ENCODE measurements at places on chromosomes 4 and X.

DNA sequence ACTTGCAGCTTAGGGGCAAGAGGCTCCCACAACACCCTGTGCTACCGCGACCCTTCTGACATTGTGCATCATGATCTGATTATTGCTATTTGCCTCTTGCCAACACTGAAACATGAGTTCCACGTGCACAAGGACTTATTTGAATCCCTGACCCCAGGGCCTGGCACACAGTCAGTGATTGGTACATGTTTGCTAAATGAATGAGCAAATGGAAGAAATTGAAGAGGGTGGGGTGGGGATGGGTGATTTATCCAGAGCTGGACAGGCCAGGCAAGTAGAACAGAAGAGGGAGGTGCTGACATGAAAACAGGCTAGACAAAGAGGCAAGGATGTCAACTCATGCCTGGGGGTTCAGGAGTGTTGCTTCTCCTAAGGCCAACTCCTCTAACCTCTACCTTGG lies 24.9 kb upstream of the RPL39 start:
- H3K27me3 ChIP-seq, result no peaks in the 10 kb centered on the region
- no peaks in the 10 kb centered on the region for H3K36me3 ChIP-seq
- no peak overlapping the region for H3K27ac ChIP-seq
- H3K4me3 ChIP-seq, result no peak overlapping the region
- DNase-seq, result no peak

DNA sequence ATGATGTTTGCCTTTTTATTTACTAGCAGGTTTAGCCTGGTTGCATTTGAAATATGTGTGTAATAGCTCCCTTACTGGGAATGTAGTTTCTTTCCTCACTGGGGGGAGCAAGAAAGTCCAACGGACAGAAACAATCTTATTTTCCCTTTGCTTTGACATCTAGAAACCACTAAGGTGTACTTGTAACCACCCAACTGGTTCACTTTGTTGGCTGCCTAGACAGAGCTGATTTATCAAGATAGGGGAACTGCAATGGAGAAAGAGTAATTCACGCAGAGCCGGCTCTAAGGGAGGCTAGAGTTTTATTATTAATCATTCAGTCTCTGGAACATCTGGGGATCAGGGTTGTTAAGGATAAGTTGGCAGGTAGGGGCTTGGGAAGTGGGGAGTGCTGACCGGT lies 30.3 kb downstream of the XG start:
- H3K27me3 ChIP-seq, result peaks cover 6% of the 10 kb centered on the region
- no peak for DNase-seq
- H3K4me3 ChIP-seq, result no peak overlapping the region
- H3K27ac ChIP-seq, result no peak overlapping the region
- H3K36me3 ChIP-seq, result no peaks in the 10 kb centered on the region

GRCh38 chr4:113290666-113291065 lies 241.2 kb downstream of the ANK2 start:
- DNase-seq, result no peak
- no peaks in the 10 kb centered on the region for H3K4me1 ChIP-seq
- peaks cover 10% of the 10 kb centered on the region for H3K27me3 ChIP-seq
- H3K27ac ChIP-seq, result no peak overlapping the region
- no peak overlapping the region for H3K4me3 ChIP-seq

DNA sequence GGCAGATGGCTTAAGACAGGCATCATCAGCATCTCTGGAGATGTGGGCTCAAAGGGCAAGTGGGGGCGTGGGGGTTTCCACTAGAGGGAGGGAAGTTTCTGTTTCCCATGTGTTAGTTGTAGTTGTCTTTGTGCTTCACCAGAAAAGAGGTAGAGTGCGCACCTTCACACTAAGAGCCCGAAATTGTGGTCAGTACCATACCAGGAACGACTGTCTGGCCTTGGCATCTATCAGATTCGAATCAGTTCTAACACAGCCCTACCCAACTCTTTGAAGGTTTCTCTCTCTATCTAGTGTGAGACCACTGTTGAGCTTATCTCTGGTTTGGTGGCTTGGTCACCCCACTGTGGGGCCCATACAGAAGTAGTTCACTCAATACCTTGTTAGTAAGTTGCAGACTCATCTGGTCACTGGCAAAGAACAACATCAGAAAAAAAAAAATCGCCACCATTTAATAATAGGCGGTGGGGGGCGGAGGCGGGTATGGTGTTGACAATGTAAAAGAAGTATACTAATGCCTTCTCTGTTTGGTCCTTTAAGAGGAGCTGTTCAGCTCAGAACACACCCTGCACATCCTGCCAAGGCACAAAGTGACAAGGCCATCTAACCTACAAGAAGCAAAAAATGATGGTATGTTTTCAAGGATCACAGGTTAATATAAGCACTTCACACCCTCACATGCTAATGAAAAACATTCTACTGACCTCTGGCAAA lies 71.1 kb downstream of the NYX start:
- peaks cover 38% of the 10 kb centered on the region for H3K4me1 ChIP-seq
- no peak for DNase-seq
- H3K4me3 ChIP-seq, result no peak overlapping the region
- peaks cover 23% of the 10 kb centered on the region for H3K36me3 ChIP-seq
- peak overlapping the region; percentile 28 for H3K27ac ChIP-seq

GRCh38 chr4:145639186-145639698 lies 20.1 kb downstream of the MMAA start:
- H3K27me3 ChIP-seq, result no peaks in the 10 kb centered on the region
- no peak overlapping the region for H3K4me3 ChIP-seq
- H3K36me3 ChIP-seq, result peaks cover 18% of the 10 kb centered on the region
- H3K27ac ChIP-seq, result no peak overlapping the region
- no peak for DNase-seq

DNA sequence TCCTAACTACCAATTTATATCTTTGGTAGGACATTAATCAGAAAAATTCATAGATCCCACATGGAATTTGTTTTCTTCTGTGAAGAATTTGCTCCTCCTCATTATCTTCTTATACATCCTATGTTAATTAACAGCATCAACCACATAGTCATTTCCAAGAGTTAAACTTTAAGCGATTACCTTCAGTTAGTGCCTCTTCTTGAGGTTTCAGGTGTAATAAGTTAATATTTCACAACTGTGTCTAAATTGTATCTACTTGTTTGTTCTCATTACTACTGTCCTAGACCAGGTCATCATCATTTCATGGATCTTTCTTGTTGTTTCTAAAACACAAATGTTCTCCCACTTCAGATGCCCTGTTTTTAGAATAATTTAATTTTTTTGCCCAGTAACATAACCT lies 457.9 kb downstream of the FAT4 start:
- H3K4me1 ChIP-seq, result no peaks in the 10 kb centered on the region
- no peaks in the 10 kb centered on the region for H3K27me3 ChIP-seq
- no peaks in the 10 kb centered on the region for H3K36me3 ChIP-seq

DNA sequence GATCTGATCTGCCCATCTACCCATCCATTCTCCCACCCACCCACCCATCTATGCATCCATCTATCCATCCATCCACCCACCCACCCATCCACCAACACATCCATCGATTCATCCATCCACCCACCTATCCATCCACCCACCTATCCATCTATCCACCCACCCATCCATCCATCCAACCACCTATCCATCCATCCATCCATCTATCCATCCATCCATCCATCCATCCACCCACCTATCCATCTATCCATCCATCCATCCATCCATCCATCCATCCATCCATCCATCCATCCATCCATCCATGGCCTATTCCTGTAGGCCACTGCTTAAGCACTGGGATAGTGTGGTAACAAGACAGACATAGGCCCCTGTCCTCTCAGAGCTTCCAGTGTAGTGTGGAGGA lies 69.8 kb downstream of the SORCS2 start:
- no peaks in the 10 kb centered on the region for H3K36me3 ChIP-seq
- no peaks in the 10 kb centered on the region for H3K27me3 ChIP-seq
- DNase-seq, result no peak
- no peaks in the 10 kb centered on the region for H3K4me1 ChIP-seq
- no peak overlapping the region for H3K27ac ChIP-seq

- DNase-seq, result no peak
- H3K36me3 ChIP-seq, result no peaks in the 10 kb centered on the region
- H3K27me3 ChIP-seq, result peaks cover 48% of the 10 kb centered on the region
- H3K4me3 ChIP-seq, result peak overlapping the region; percentile 64
- peaks cover 13% of the 10 kb centered on the region for H3K4me1 ChIP-seq
- no peak overlapping the region for H3K27ac ChIP-seq
Observed at GRCh38 chr4:100190643-100191600, 654 bp upstream of the DDIT4L start.

DNA sequence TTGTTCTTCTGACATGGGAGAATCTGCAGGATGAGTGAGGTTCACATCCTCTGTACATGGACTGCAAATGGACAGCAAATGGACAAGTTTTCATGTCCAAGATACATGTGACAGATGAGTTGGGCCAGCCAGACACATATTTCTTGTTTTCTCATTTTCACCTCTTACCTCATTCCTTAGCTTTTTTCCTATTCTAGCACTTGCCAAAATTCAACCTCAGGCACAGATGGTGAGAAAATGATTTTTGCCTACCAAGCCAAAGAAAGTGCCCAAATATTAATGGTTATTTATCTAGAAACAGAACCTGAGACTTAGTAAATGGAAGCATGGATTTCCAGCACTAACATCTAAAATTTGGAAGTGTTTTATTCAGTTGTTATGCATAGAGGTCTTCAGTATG lies 402.2 kb downstream of the AFF2 start:
- H3K4me3 ChIP-seq, result no peak overlapping the region
- DNase-seq, result no peak
- no peaks in the 10 kb centered on the region for H3K4me1 ChIP-seq
- H3K27me3 ChIP-seq, result peaks cover 2% of the 10 kb centered on the region
- H3K27ac ChIP-seq, result no peak overlapping the region

- peak within 1 kb of the TSS; percentile 80 for H3K4me3 ChIP-seq
- no peaks in the 10 kb centered on the region for H3K27me3 ChIP-seq
- peaks cover 37% of the 10 kb centered on the region for H3K36me3 ChIP-seq
- H3K4me1 ChIP-seq, result peaks cover 22% of the 10 kb centered on the region
Observed at GRCh38 chrX:154436983-154437752, at the start of gene GDI1. Gene GDI1, plus strand, starts transcription at chrX:154437154. Its CDS starts 101 bp downstream, at chrX:154437255.

GRCh38 chr4:104818579-104818978 lies 323.9 kb upstream of the CXXC4 start:
- no peaks in the 10 kb centered on the region for H3K4me1 ChIP-seq
- no peak overlapping the region for H3K4me3 ChIP-seq
- H3K36me3 ChIP-seq, result no peaks in the 10 kb centered on the region
- H3K27ac ChIP-seq, result no peak overlapping the region
- peaks cover 2% of the 10 kb centered on the region for H3K27me3 ChIP-seq

DNA sequence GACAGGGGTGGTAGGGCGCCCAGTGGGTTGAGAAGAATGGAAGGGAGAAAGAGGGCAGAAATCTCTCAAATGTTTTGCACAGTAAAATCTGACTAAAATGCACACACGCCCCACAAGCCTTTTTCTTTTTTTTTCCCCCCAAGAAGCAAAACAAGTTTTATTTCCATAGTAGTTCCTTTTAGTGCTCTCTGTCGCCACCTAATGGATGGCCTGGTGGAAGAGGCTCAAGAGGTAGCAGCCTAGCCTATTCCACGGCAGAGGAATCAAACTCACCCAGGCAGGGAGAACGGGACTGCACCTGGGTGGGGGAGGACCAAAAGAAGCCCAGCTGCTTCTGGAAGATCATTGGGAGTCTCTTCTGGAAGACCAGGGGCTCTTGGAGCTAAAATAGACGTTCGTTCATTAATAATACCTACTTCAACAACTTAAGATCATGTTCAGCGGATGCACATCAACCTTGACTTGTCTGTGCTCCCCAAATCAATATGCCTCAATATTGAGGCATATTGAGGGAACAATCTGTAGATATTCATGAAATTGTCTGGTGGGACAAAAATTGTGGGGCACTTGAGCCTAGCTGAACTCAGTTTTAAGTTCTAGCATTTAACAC lies 31.6 kb upstream of the IRAK1 start:
- peak; percentile 79 for DNase-seq
- H3K36me3 ChIP-seq, result peaks cover 41% of the 10 kb centered on the region
- H3K4me3 ChIP-seq, result no peak overlapping the region

- no peaks in the 10 kb centered on the region for H3K36me3 ChIP-seq
- H3K4me3 ChIP-seq, result no peak overlapping the region
Observed at GRCh38 chrX:56726605-56727004, 2.4 kb upstream of the NBDY start.

GRCh38 chrX:131277543-131278136 lies 11.5 kb downstream of the IGSF1 start:
- H3K36me3 ChIP-seq, result no peaks in the 10 kb centered on the region
- H3K27me3 ChIP-seq, result no peaks in the 10 kb centered on the region
- no peak overlapping the region for H3K27ac ChIP-seq
- no peak for DNase-seq
- H3K4me1 ChIP-seq, result no peaks in the 10 kb centered on the region

- H3K27me3 ChIP-seq, result no peaks in the 10 kb centered on the region
- DNase-seq, result no peak
- H3K36me3 ChIP-seq, result peaks cover 32% of the 10 kb centered on the region
- H3K27ac ChIP-seq, result peak overlapping the region; percentile 85
- H3K4me1 ChIP-seq, result peaks cover 40% of the 10 kb centered on the region
- H3K4me3 ChIP-seq, result peak overlapping the region; percentile 96
Observed at GRCh38 chrX:79147477-79147876, 3.0 kb downstream of the GPR174 start.

- no peak overlapping the region for H3K27ac ChIP-seq
- H3K4me1 ChIP-seq, result no peaks in the 10 kb centered on the region
- H3K36me3 ChIP-seq, result no peaks in the 10 kb centered on the region
- H3K4me3 ChIP-seq, result no peak overlapping the region
- peaks cover 2% of the 10 kb centered on the region for H3K27me3 ChIP-seq
- DNase-seq, result no peak
Observed at GRCh38 chrX:150372756-150373155, 9.6 kb downstream of the MAMLD1 start.

DNA sequence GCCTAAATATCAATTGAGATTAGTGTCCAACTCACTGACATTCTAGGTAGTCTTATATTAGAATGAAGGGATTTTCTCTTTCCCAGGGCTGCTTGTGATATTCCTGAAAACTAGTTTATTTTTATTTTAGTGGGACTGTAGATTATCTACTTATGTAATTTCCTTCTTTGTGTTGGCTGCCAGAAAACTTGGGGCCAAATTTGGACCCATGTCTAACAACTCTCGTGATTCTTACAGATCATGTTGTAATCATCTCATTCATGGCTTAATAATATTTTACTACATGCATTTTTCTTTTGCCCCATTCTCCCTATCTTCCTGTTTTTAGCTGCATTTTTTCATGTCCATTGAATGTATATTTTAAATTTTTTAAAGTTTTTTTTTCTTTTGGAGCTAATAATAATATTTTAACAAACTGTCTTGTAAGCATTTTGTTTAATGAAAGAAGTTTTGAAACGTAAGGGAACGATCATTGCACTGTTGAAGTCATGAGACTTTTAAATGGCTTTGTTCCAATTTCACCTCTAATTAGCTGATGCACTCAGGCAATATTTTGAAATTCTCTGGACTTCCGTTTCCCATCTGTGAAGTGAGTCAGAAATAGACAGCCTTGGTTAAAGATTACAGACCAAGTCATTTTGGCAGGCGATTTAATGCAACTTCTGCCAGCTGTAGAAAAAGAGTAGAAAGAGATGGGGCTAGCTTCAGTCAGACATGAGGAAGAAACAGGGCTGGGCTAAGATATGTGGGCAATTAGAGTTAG lies 14.3 kb upstream of the TDO2 start:
- no peaks in the 10 kb centered on the region for H3K27me3 ChIP-seq
- no peak overlapping the region for H3K4me3 ChIP-seq
- no peak for DNase-seq
- no peaks in the 10 kb centered on the region for H3K36me3 ChIP-seq
- H3K27ac ChIP-seq, result no peak overlapping the region

GRCh38 chr4:184887333-184887732 lies 61.6 kb upstream of the ACSL1 start:
- H3K4me1 ChIP-seq, result no peaks in the 10 kb centered on the region
- no peaks in the 10 kb centered on the region for H3K36me3 ChIP-seq
- peaks cover 16% of the 10 kb centered on the region for H3K27me3 ChIP-seq
- H3K4me3 ChIP-seq, result no peak overlapping the region
- H3K27ac ChIP-seq, result no peak overlapping the region
- DNase-seq, result no peak

All from activated CD8-positive, alpha-beta T cell treated with anti-CD3 and anti-CD28 coated beads, Interleukin-2, amount 10 ng/mL, durations not matched to agents 7 days and 5 days (primary cell).